ENCODE measurements at places on chromosomes 6 and 20.

GRCh38 chr20:17406051-17406590 lies 125.1 kb downstream of the BFSP1 start:
- no peaks in the 10 kb centered on the region for H3K4me1 ChIP-seq
- DNase-seq, result no peak
- no peak overlapping the region for H3K4me3 ChIP-seq
- H3K27me3 ChIP-seq, result peaks cover 15% of the 10 kb centered on the region
- no peak overlapping the region for H3K27ac ChIP-seq

GRCh38 chr6:166767230-166767629 lies 140.2 kb upstream of the RPS6KA2 start:
- H3K36me3 ChIP-seq, result no peaks in the 10 kb centered on the region
- H3K27me3 ChIP-seq, result peaks cover 10% of the 10 kb centered on the region
- H3K4me1 ChIP-seq, result no peaks in the 10 kb centered on the region
- no peak overlapping the region for H3K4me3 ChIP-seq
- DNase-seq, result no peak

DNA sequence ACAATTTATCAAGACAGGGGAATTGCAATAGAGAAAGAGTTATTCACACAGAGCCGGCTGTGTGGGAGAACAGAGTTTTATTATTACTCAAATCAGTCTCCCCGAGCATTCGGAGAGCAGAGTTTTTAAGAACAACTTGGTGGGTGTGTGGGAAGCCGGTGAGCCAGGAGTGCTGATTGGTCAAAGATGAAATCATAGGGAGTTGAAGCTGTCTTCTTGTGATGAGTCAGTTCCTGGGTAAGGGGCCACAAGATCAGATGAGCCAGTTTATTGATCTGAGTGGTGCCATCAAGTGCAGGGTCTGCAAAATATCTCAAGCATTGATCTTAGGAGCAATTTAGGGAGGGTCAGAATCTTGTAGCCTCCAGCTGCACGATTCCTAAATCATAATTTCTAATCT lies 50.0 kb upstream of the ECI2 start:
- DNase-seq, result no peak
- no peaks in the 10 kb centered on the region for H3K4me1 ChIP-seq
- H3K4me3 ChIP-seq, result no peak overlapping the region
- H3K27ac ChIP-seq, result no peak overlapping the region
- no peaks in the 10 kb centered on the region for H3K36me3 ChIP-seq

- H3K27me3 ChIP-seq, result peaks cover 8% of the 10 kb centered on the region
- peaks cover 26% of the 10 kb centered on the region for H3K4me1 ChIP-seq
- H3K36me3 ChIP-seq, result no peaks in the 10 kb centered on the region
- H3K27ac ChIP-seq, result no peak overlapping the region
Measured at GRCh38 chr6:33885132-33886057, 81.6 kb upstream of the MLN start.

DNA sequence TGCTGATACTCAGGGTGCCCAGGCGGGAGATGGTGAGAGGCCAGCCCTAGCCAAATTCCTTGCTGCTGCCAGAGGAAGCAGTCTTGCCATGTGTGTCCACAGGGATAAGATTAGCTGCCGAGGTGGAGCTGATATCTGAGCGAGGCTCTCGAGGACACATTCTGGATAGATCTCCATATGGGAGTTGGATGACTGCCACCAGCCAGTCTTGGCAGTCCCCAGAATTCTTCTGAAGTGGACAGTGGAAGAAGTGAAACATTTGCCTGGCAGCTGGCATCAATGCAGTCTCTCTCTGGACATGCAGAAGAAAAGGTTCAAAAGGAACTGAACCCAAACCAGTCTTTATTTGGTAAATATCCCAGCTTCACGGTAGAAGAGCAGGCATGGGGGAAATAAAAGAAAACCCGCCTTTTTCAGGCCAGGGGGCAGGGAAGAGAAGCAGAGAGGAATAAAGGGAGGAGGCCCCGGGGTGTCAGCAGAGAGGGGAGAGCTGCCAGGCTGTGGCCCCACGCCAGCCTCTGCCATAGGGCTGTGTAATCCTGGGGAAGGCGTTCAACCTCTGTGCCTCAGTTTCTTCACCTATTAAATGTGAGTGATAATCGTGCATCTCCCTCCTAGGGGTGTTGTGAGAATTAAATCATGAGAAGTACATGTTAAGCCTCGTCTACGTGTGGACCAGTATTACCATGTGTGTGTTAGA lies 3.7 kb upstream of the FUCA2 start:
- no peaks in the 10 kb centered on the region for H3K36me3 ChIP-seq
- no peak for DNase-seq
- H3K4me3 ChIP-seq, result no peak overlapping the region
- peaks cover 13% of the 10 kb centered on the region for H3K27me3 ChIP-seq

- peaks cover 51% of the 10 kb centered on the region for H3K4me1 ChIP-seq
- H3K36me3 ChIP-seq, result no peaks in the 10 kb centered on the region
- DNase-seq, result peak; percentile 76
Measured at GRCh38 chr6:16770701-16771569, 9.7 kb upstream of the ATXN1 start.

GRCh38 chr6:1347161-1347560 lies 35.3 kb downstream of the FOXQ1 start:
- no peak overlapping the region for H3K4me3 ChIP-seq
- no peak for DNase-seq
- H3K36me3 ChIP-seq, result no peaks in the 10 kb centered on the region
- H3K27me3 ChIP-seq, result no peaks in the 10 kb centered on the region
- H3K27ac ChIP-seq, result no peak overlapping the region
- no peaks in the 10 kb centered on the region for H3K4me1 ChIP-seq

Measured in osteoblast (primary cell).